Foreskin keratinocyte (primary cell): ENCODE measurements at places on chromosomes 3 and 15. TPM values are rescaled to one million over a fixed set of nuclear protein-coding genes. Genes with fewer than 3 reads are reported as not detected.

The CA12 gene
- 21.6 and 32.3 TPM in 2 replicates for total RNA-seq

The DNASE1L3 gene
- total RNA-seq: not detected in 2 replicates

The STRIT1 gene
- total RNA-seq: not detected in 2 replicates

The GASK1A gene
- total RNA-seq: 0.99 and 1.3 TPM in 2 replicates

The BFSP2 gene
- not detected in 2 replicates for total RNA-seq

The GRAMD1C gene
- total RNA-seq: 2.3 and 2.4 TPM in 2 replicates

The QRICH1 gene
- total RNA-seq: 61.3 and 64.9 TPM in 2 replicates

The C3orf22 gene
- total RNA-seq: not detected in 2 replicates

The CHMP2B gene
- total RNA-seq: 50.7 and 56.4 TPM in 2 replicates

The BTLA gene
- total RNA-seq: not detected in 2 replicates

The IL20RB gene
- 104 and 118 TPM in 2 replicates for total RNA-seq

The DBR1 gene
- total RNA-seq: 18.6 TPM in 2 replicates
